ENCODE measurements at places on chromosomes 1 and 21.

- 0 out of 2 replicates have a peak, but pooled peaks cover 3% of the 10 kb centered on the region for H3K36me3 ChIP-seq
- H3K27me3 ChIP-seq = no peaks in the 10 kb centered on the region
- 0 out of 2 replicates have a peak overlapping the region, but pooled peaks have one; percentile 12 for H3K27ac ChIP-seq
- DNase-seq = no peak
- H3K4me3 ChIP-seq = peak overlapping the region; percentile 85
- peaks cover 15% of the 10 kb centered on the region for H3K4me1 ChIP-seq
These were observed 641 bp upstream of the ZBTB21 start for GRCh38 chr21:42010507-42011495.

- no peak for DNase-seq
- no peak overlapping the region for H3K27ac ChIP-seq
- H3K36me3 ChIP-seq = no peaks in the 10 kb centered on the region
- H3K4me3 ChIP-seq = no peak overlapping the region
These were observed 126.7 kb downstream of the SIM2 start for GRCh38 chr21:36825658-36826057.

DNA sequence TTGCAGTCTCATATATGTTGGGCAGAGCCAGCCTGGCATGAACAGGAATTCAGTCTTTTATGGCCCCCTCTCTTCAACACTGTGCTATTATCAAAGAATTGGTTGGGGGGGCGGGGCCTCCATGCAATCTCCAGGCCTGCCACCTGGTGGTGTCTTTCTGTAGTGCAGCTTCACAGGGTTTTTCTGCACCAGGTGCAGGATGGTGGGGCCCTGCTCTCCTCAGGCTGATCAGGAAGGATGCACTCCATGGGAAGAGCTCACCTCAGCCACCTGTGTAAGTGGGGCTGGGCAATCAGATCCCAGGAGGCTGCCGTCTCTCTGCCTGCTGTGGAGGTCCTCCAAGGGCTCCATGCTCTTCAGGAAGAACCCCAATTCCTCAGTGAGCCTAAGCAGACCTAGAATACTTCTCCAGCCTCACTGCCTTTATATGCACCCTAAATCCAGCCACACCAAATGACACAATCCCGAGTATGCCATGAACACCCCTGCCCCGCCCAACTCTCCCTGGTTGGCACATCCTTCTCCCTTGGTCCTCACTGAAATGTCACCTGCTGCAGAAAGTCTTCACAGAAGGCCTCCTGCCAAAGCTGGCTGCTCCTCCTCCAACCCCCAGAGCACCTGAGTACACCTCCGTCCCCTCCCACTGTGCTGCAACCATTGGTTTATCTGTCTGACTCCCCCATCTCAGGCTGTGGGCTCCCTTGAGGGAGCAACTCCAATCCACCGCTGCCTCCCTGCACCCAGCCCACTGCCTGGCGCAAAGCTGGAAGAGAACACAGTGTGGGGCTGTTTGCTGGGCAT, 16.5 kb downstream of the STK40 start:
- H3K27me3 ChIP-seq = no peaks in the 10 kb centered on the region
- DNase-seq = peak; percentile 84
- H3K36me3 ChIP-seq = peaks cover 18% of the 10 kb centered on the region
- no peak overlapping the region for H3K4me3 ChIP-seq
- H3K27ac ChIP-seq = peak overlapping the region; percentile 13

- H3K4me1 ChIP-seq = no peaks in the 10 kb centered on the region
- H3K36me3 ChIP-seq = no peaks in the 10 kb centered on the region
- DNase-seq = no peak
- no peak overlapping the region for H3K4me3 ChIP-seq
- H3K27ac ChIP-seq = no peak overlapping the region
These were observed 54.1 kb downstream of the B3GALT5 start for GRCh38 chr21:39666681-39667315.

DNA sequence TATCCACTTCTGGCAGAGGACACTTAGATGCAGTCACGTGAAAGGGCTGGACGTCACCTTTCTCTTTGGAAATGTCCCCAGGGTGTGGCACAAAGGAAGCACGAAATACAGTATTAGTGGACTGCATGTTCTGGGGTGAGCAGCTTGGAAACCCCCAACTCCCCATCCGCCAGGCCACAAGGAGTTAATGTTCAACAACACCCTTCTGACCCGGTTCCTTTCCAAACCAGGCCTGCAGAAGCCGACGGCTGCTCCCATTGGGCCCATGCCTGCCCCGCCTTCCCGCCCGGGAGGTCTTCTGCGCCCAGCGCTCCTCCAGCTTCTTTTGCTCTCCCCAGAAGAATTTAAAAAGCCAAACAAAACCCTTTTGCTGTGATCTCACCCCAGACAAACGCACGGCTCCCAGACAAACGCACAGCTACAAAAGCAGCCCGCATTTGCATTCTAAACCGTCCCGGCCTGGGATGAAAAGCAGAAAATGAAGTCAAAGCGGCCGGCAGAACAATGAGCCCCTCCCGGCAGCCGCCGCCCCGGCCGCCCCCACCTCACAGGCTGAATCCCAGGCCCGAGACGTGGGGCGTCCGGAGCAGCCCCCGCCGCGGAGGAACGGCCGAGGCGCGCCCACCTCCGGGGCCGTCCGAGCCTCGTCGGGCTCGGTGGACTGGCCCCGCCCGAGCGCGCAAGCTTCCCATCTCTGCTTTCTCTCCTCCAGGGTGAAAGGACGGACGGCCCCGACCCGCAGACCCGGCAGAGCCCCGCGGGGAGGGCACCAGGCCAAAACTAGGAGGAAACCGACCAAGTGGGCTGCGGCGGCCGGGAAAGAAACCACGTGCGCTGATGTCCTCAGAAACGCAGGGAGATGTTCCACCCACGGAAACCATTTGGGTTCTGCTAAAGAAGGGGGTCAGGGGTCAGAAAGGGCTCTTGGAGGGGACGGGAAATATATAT, 101.9 kb downstream of the PLPP3 start:
- H3K4me1 ChIP-seq = peaks cover 7% of the 10 kb centered on the region
- DNase-seq = no peak
- H3K36me3 ChIP-seq = no peaks in the 10 kb centered on the region
- no peaks in the 10 kb centered on the region for H3K27me3 ChIP-seq
- H3K27ac ChIP-seq = no peak overlapping the region
- no peak overlapping the region for H3K4me3 ChIP-seq

- peaks cover 30% of the 10 kb centered on the region for H3K4me1 ChIP-seq
- H3K27me3 ChIP-seq = no peaks in the 10 kb centered on the region
- no peak overlapping the region for H3K27ac ChIP-seq
- no peak for DNase-seq
These were observed 47.4 kb downstream of the ZNF281 start for GRCh38 chr1:200362421-200362820.

DNA sequence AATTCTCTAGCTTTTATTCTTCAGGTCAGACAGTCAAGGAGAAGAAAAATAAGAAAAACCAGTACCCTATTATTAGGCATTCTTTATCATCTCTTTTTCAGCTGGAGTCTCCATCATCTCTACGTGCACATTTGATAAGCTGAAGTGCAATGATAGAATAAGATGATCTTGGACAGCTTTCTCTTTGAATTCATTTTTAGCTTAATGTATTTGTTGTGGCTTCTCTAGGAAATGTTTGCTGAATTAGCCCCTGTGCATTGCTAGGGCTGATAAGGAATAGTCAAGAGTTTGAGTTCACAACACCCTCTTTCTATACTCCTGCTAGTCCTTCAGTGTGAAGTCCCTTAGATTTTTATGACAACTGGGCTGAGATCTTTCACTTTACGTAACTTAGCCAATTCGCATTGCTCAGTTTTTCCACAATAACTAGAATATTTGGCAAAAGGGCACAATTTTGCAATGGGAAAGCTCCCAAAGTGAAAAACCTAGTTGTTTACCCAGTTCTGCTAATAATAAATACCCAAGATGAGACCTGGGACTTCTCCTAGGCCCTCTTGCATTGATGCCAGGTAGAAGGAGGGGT, 7.0 kb upstream of the KCNJ15 start:
- no peak overlapping the region for H3K4me3 ChIP-seq
- no peaks in the 10 kb centered on the region for H3K36me3 ChIP-seq
- no peaks in the 10 kb centered on the region for H3K4me1 ChIP-seq
- no peak overlapping the region for H3K27ac ChIP-seq
- no peak for DNase-seq
- H3K27me3 ChIP-seq = no peaks in the 10 kb centered on the region

DNA sequence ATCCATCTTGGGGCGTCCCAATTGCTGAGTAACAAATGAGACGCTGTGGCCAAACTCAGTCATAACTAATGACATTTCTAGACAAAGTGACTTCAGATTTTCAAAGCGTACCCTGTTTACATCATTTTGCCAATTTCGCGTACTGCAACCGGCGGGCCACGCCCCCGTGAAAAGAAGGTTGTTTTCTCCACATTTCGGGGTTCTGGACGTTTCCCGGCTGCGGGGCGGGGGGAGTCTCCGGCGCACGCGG, 282 bp upstream of the SOD1 start:
- peak overlapping the region; percentile 82 for H3K4me3 ChIP-seq
- H3K36me3 ChIP-seq = peaks cover 7% of the 10 kb centered on the region
- H3K4me1 ChIP-seq = peaks cover 31% of the 10 kb centered on the region

DNA sequence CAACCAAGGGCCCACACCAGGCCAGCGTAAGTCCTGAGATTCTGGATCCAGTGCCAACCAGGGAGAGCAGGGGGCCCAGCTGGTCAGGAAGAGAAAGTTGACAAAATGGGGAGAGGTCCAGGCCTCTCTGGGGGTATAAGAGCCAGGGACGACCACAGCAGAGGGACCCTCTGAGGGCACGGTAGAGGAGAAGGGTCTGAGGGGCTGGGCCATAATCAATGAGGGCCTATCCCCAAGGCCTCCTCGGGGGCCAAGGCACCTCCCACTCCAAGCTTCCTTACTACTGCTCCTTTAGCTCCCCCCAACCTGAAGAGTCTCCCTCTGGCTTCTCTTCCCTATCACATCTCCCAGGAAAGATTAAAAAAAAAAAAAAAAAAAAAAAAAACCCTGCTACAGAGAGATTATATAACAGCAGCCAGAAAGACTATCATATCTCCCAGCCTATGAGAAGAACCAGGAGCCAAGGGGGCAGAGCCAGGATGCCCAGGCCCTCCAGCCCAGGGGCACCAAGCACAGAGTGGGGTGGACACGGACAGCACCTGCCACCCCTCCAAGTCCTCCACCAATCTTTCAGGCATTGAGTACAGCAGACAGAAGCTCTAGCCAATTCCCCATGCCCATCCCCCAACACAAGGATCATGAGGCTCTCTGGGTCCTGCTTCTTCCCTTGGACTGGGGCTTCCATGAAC, 2.7 kb downstream of the MEF2D start:
- H3K4me1 ChIP-seq = peaks cover 29% of the 10 kb centered on the region
- no peaks in the 10 kb centered on the region for H3K36me3 ChIP-seq
- H3K4me3 ChIP-seq = peak overlapping the region; percentile 100
- no peak for DNase-seq
- no peaks in the 10 kb centered on the region for H3K27me3 ChIP-seq
- H3K27ac ChIP-seq = no peak overlapping the region

Measured in PC-9 (cell line).